ENCODE measurements at places on chromosomes 11 and 22.

- peak; percentile 57 for DNase-seq
These were observed 141.1 kb upstream of the NARS2 start for GRCh38 chr11:78715639-78716311.

DNA sequence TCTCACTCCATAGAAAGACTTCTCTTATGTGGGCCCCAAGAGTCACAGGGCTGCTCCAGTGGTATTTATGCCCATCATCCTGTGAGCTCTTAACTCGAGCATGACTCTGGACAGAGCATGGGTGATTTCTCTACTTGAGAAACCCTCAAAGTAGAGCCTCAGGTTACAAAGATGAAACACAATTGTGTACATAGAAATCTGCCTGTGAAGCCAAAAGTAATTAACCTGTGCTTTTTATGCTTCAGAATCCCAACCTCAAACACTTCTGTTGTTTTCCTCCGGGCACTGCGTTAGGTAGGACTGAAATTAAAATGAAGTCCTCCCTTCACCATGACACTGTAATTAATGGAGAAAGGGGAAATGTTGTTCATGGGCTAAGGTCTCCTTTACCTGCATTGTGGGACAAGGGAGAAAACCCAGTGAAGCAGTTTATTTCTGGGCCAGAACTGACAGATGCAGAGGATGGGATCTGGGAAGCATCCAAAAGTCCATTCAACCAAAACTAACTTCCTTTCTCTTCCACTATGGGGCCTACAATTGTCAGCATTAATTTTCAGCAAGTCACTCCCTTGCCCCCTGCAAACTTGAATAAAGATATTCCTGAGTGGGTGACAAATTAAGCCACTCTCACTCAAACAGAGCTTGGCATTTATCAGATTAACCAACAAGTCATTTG lies 24.1 kb upstream of the POU2AF1 start:
- DNase-seq = peak; percentile 65

DNA sequence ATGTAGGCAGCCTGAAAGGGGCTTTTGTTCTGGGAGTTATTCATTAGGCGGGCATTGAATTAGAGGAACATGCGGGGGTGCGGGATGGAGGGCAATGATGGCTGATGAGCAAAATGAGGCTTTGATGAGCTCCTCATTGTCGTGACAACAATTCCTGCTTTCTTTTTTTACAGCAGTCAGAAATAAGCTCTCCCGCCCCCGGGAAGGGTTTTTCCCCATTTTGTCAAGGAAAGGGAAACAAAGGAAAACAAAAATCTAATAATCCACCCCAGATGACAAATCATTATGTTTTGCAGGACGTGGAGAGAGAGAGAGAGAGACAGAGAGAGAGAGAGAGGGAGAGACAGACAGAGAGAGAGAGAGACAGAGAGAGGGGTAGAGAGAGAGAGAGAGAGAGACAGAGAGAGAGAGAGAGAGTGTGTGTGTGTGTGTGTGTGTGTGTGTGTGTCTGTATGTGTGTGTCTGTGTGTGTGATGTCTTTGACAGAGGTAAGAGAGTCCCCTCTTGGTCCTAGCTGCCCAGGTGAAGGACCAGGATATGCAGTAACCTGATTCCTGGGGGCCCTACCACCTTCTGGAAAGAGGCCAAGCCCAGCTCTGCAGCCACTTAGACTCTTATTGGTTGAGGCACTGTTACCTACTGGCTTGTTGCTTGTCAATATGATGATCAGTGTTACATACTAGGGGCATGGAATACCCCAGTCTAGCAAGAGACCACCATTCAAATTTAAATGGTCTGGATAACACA lies 46.7 kb upstream of the PARVA start:
- peak; percentile 44 for DNase-seq

- no peak for DNase-seq
These were observed 263.6 kb downstream of the KIRREL3 start for GRCh38 chr11:126736682-126737572.

DNA sequence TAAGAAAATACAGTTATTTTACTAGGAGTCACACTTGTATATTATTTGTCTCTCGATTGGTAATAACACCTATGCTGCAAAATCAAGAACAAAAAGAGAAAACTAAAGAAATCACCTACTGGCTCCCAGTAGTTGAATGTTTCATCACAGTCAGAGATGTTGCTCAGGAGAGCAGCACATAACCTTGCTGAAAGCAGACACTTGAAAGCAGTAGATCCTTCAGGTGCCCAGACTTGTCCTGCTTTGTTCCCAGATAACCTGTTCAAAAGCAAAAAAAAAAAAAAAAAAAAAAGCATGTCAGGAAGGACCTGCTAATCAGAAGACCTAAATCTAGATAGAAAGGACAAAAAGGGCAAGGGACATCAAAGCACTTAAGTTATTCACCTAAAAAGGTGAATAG lies 1.3 kb downstream of the ALG9 start:
- no peak for DNase-seq

DNA sequence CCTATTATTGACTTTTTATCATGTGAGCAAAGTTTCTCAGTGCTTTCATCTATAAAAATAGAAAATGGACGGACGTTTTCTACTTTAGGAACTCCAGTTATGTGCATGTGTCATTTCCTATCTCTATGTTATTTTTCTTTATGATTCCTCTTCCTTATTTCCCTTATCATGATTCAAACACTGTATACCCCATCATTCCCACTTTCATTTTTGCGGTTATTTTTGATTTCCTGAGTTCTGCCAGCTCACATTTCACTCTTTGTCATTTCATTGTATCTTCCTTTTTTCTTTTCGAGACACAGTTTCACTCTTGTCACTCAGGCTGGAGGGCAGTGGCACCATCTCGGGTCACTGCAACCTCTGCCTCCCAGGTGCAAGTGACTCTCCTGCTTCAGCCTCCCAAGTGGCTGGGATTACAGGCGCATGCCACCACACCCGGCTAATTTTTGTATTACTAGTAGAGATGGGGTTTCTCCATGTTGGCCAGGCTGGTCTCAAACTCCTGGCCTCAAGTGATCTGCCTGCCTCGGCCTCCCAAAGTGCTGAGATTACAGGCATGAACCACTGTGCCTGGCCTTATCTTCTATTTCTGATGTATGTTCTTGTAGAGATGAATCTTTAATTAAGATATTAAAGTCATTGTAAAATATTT lies 21.5 kb downstream of the C11orf58 start:
- DNase-seq = no peak

GRCh38 chr11:1822648-1823375 lies 12.0 kb upstream of the SYT8 start:
- no peak for DNase-seq

- DNase-seq = no peak
These were observed 1015.8 kb downstream of the BRD1 start for GRCh38 chr22:48811885-48812284.

- no peak for DNase-seq
These were observed 112.4 kb downstream of the BCR start for GRCh38 chr22:23292453-23293350.

GRCh38 chr11:106001304-106002012 lies 20.6 kb downstream of the MSANTD4 start:
- DNase-seq = no peak

GRCh38 chr11:134670247-134670782 lies 258.3 kb upstream of the B3GAT1 start:
- no peak for DNase-seq

GRCh38 chr22:22025320-22026156 lies 43.0 kb upstream of the TOP3B start:
- DNase-seq = no peak

DNA sequence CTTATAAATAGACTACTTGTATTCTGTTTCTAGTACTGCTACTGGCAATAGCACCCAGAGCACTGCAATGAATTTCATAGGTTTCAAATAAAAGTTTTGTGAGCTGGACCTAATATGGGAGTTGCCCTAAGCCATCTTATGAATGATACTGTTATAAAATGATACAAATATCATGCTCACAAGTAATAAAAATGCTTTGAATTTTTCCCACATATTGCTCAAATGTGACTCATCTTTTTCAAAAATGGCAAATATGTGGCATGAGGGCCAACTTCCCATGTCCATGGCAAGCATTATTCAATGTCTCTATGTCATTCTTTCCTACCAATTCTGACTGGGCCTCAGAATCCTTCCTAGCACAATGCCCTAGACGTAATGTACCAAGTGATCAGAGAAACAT lies 137.6 kb downstream of the TRPC6 start:
- no peak for DNase-seq

DNA sequence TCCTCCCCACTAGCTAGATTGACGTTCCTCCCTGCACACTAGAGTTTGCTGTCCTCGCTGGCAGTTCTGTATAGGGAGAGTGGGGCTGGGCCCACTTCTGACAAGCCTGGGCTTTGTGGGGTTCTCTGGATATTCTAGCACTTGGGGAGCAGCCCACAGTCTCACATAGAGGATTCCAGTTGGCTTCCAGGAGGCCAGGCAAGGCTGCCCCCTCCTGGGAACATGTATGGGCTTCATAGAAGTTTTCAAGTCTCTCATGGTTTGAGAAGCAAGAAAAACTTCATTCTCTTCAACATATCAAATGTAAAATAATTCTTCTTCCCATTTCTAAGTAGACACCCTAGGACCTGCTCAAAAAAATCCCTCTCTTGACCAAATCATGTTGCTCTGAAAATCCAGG lies 87.5 kb downstream of the NAV2 start:
- no peak for DNase-seq

DNA sequence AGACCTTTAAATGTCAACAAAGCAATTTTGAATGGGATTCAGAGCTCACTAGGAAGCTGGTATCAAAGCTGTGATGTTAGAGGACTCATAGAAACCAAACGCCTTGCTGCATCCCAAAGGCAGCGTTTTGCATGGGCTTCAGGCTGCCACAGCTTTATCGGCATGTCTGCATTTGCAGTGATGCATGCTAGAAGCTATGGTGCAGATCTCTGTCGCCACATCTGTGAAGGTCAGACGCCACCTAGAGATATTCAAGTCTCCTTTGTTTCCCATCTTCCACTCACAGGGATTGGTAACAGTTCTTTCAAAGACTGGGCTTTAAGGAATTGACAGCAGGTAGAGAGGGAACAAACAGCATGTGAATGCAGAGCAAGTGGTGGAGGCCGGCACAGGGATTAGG lies 47.8 kb downstream of the NTM start:
- no peak for DNase-seq

GRCh38 chr11:34330653-34331052 lies 27.2 kb downstream of the ABTB2 start:
- DNase-seq = no peak

- DNase-seq = peak; percentile 69
These were observed 816 bp downstream of the PDE3B start for GRCh38 chr11:14644226-14645014.

DNA sequence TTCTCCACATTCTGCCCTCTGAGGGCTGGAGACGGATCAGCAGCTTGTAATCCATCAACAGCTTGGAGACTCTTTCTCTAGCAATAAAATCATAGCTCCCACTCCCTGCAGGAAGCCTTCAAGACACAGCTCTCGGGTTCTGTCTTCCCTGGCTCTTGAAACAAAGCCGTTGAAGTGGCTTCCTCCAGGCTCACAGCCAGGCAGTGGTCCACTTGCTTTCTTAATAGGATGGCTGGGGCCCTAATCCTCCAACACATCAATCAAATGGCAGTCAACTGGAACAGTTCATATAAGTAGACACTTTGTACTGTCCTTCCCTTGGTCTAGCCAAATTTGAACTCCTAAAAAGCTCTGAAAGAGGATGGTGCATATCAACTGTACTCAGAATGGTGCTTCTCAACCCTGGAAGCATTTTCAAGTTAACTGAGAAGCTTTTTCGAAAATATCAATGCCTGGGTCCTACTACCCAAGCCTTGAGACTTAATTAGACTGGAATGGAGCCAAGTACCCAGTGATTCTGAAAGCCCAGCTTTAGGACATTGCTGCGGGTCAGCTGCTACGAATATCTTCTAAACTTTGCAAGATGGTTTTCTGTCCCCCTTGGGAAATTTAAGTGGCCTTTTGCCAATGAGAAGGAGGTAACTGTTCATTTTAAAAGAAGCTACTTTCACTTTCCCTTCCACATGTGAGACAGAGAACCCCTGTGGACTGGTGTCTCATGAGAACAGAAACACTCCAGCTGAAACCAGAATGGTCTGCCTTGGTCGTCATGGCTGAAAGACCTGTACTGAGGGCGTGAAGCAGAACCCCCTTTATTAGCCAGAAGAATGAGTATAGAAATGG lies 74.7 kb downstream of the SC5D start:
- peak; percentile 89 for DNase-seq

GRCh38 chr22:39013942-39014722 lies at the start of gene APOBEC3C:
TSS of gene APOBEC3C (plus strand) at chr22:39014257. CDS start at chr22:39014363, 106 bp downstream.
- no peak for DNase-seq

DNA sequence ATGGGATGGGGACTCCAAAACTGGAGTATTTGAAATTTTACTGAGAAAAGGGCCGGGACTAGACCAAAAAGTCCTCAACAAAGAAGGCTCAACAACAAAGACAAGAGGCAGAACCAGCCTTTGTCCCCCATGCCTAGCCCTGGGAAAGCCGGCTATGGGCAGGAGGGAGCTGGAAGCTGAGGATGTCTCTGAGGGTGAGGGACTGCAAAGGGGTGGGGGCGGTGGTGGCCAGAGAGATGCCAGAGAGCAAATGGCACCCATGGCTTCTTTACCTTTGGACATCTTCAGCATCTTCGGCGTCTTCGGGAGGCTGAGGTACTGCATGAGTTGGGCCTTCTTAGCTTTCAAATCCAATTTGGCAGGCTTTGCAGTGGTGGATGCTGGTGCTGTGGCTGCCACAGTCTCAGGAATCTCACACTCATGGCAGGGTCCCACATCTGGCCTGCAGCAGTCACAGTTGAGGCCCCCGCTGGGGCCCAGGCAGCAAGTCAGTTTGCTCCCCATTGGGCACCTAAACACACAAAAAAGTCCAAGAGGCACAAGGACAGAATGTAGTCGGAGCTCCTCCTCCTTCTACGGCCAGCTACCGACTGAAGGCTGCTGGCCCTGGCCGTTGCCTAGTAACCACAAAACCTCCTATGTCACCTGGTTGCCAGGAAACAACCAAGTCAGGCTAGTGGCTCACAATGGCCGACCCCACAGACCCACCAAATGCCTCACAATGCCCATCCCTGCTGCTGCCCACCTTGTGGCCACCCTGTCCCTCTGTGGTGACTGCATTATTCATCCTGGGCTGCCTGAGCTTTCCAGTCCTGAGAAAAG lies at the start of gene C22orf42:
Gene C22orf42 (minus strand): TSS at position 592 of the 822 bp plus-strand sequence. CDS start 88 bp downstream, at position 504.
- DNase-seq = no peak

- DNase-seq = no peak
These were observed 682 bp downstream of the ATM start for GRCh38 chr11:108223348-108224149.

DNA sequence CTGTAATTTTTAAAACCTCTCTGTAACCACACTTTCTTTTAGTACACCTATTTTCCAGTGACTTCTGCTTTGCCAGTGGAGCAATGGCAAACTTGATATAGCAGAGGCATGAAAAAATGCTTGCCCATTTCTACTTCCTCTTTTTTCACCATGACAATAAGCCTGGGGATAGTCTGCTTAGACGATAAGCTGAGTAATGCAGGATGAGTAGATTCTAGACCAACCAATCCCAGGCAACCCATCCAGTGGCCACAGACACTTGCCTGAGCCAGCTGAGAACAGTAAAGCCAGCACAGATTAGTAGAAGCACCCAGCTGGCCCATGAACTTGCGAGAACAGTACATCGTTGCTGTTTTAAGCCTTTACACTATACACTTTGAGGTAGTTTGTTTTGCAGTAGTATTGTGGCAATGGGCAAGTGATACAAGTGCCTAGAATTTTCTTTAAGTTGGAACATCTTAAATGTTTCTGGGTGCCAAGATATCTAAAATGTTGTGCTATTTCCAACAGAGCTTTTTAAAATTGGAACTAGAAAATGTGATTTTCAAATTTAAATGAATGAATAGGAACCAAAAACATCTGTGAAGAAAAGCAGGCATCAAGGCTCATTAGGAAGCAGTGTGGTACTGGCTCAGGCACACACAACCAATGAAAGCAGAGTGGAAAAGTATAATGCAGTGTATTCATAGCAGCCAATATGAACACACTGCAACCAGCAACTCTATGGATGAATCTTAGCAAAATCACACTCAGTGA lies 37.7 kb downstream of the DDI1 start:
- DNase-seq = no peak
